Gastroesophageal sphincter (tissue), 4 donors: ENCODE measurements at places on chromosomes 1 and 21. TPM values are rescaled to one million over a fixed set of nuclear protein-coding genes. Genes with fewer than 3 reads are reported as not detected.

The LEPR gene
- 11.0 TPM for total RNA-seq

The CLCNKB gene
- 0.40 TPM for total RNA-seq

The RNF207 gene
- 15.1 TPM for total RNA-seq

The CCDC27 gene
- not detected for total RNA-seq

The F13B gene
- total RNA-seq = not detected

The SLC30A10 gene
- total RNA-seq = not detected

The SGIP1 gene
- 14.0 TPM for total RNA-seq

The UTS2 gene
- not detected for total RNA-seq

The SIM2 gene
- 2.3 TPM for total RNA-seq

The GJA5 gene
- 11.0 TPM for total RNA-seq

The PTPN22 gene
- 0.27 TPM for total RNA-seq

The RABGGTB gene
- 54.9 TPM for total RNA-seq

The EDARADD gene
- 0.31 TPM for total RNA-seq

The CLEC20A gene
- not detected for total RNA-seq

The ARTN gene
- total RNA-seq = not detected

The PTGFR gene
- 11.6 TPM for total RNA-seq

The ADAMTS4 gene
- total RNA-seq = 8.3 TPM

The TPRG1L gene
- total RNA-seq = 50.1 TPM

The PIGR gene
- total RNA-seq = 0.42 TPM

The CHIA gene
- total RNA-seq = not detected

The SH3BP5L gene
- 24.5 TPM for total RNA-seq

The DTL gene
- 0.54 TPM for total RNA-seq

The C1orf226 gene
- 17.5 TPM for total RNA-seq

The TEDDM1 gene
- total RNA-seq = not detected

The NAXE gene
- total RNA-seq = 65.1 TPM
